Ecto neural progenitor cell (in vitro differentiated cells): ENCODE measurements at places on chromosomes 7 and 10.

DNA sequence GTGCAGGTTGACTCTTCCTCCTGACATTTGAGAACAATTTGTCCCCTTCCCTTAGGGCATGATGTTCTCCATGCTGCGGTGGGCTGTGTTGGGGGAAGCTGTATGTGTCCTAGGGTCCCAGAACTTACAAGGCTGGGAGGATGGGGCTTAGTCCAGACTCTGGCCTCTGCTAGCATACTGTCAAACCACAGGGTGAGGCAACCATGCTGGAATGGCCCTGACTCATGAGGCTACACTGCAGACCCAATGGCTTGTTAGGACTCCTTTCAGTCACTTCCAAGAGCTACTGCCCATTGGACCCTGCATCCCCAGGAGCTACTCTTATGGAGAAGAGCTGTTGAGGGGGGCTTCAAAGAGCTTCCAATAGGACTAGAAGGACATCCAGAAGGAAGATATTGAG, 20.1 kb upstream of the FAM170B start:
- no peak for DNase-seq

GRCh38 chr7:30996256-30996655, 32.5 kb downstream of the GHRHR start:
- DNase-seq: no peak

- DNase-seq: no peak
These were observed 84.1 kb downstream of the GNAI1 start for GRCh38 chr7:80218723-80219122.

- DNase-seq: no peak
These were observed 544.2 kb upstream of the PHF14 start for GRCh38 chr7:10429511-10429910.

- DNase-seq: no peak
These were observed 18.8 kb upstream of the CHST12 start for GRCh38 chr7:2384354-2385243.

- DNase-seq: no peak
These were observed 46.9 kb upstream of the MXI1 start for GRCh38 chr10:110160522-110160921.

GRCh38 chr7:50664461-50664922, 99.3 kb upstream of the DDC start:
- DNase-seq: no peak

DNA sequence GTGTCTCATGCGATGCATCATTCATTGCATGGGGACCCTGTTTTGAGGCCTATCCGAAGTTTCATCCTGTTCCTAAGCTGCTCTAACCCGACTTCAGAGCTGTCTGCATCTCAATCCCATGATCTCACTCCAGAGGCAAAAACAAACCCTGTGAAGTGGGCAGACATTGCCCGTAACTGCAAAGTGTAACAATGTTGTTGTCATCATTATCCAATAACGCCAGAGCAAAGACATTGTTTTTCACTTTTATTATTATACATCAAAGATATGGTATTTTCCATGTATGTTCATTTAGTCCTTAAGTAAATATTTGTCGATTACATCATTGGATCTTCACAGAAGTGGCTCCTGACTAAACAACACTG, 246.7 kb downstream of the KLF6 start:
- DNase-seq: no peak

GRCh38 chr10:72638586-72639440, 12.9 kb upstream of the MICU1 start:
- DNase-seq: no peak
